ENCODE measurements at places on chromosomes 6 and 20. TPM values are rescaled to one million over a fixed set of nuclear protein-coding genes. Genes with fewer than 3 reads are reported as not detected.

DNA sequence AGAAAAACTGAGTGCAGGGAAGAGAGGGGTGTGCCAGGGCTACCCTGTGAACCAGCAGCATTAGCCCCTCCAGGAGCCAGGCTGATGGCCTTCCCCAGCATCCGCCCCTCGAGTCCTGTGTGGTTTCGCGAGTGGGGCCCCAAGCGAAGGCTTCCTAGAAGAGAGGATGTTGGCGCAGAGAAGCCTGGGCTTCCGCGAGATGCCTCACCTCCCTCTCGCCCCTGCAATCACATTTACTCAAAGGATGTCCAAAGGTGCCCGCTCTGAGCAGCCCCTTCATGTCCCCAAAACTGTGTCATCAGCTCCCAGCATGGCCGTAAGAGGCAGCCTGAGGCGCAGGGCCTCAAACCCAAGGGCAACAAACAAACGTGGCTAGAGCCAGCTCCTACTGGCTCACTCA lies 111.7 kb downstream of the PREX1 start:
- DNase-seq = no peak

Gene TRDN
- not detected for polyA plus RNA-seq

DNA sequence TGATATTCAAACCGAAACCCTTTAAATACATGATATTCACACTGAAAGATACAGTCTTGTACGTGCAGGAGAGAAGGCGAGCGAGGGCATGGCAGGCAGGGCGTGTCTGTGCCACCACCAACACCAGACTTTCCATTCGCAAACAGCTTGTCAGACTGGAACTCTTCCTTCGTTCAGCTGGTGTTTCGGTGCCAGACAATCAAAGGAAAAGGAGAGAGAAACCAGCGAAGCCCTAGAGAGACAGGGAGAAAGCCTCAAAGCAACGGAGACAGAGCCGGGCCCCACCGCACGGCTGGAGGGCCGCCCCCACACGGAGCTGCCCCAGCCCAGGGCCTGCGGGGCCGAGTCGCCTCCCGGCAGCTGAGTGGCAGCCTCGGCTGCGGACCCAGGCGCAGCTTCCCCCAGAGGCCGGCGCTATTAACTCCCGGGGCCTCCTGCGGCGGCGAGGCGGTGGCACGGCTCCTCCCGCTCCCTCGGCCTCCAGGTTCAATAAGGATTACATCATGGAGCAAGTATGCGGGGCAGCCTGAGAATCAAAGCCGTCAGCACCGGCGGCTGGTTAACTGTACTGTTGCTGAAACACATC lies 32.1 kb upstream of the NR2E1 start:
- DNase-seq = peak; percentile 39

DNA sequence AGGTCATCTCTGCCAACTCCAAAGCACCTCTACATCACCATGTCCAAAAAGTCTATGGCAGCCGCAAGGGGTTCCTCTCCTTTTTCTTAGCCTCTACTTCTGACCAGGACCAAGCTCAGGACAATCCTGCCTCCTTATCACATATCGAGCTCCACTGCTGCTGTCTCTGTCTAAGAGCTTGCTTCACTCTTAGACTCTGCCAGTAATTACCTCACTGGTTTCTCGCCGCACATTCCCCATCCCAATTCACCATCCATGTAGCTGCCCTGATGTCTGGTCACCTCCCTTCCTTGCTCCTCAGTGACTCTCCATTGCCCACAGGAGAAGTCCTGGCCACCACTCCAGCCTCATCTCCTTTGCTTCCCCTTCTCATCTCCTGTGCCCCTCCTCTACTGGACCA lies 24.1 kb upstream of the PI16 start:
- no peak for DNase-seq

DNA sequence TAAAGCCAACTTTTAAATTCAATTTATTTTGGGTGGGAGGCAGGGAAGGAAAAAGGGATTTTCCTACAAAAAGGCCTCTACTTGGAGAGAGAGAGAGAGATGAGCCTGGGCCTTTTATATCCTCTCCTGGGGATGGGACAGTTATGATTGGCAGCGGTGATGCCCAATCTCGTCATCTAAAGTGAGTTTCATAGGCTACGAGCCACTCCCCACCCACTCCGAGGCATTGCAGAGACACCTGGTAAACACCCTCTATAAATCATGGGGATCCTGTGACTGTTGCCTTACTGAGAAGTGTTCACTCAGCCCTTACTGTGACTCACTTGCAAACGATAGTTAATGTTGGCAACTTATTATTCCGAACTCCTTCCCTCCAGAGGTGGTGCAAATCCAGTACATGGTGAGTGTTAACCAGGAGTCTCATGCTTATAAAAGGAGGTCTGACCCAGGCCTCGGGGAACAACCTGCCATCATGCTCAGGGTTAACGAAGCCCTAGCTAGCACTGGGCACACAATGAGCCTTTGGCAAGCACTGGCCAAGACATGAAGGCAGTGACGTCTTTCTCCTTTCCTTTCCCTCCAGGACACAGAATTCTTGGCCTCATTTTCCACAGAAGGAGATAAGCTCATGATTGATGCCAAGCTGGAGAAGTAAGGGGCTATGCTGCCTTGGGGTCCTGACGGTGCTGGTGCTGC lies 20.5 kb downstream of the BPIFB4 start:
- DNase-seq = no peak

Gene CMTR1
- polyA plus RNA-seq = 25.1 TPM

GRCh38 chr6:34225551-34225950 lies 11.1 kb upstream of the HMGA1 start:
- no peak for DNase-seq

Gene BPIFA1
- polyA plus RNA-seq = not detected

Gene DEFB132
- not detected for polyA plus RNA-seq

GRCh38 chr6:12403947-12404647 lies 113.9 kb downstream of the EDN1 start:
- DNase-seq = no peak

DNA sequence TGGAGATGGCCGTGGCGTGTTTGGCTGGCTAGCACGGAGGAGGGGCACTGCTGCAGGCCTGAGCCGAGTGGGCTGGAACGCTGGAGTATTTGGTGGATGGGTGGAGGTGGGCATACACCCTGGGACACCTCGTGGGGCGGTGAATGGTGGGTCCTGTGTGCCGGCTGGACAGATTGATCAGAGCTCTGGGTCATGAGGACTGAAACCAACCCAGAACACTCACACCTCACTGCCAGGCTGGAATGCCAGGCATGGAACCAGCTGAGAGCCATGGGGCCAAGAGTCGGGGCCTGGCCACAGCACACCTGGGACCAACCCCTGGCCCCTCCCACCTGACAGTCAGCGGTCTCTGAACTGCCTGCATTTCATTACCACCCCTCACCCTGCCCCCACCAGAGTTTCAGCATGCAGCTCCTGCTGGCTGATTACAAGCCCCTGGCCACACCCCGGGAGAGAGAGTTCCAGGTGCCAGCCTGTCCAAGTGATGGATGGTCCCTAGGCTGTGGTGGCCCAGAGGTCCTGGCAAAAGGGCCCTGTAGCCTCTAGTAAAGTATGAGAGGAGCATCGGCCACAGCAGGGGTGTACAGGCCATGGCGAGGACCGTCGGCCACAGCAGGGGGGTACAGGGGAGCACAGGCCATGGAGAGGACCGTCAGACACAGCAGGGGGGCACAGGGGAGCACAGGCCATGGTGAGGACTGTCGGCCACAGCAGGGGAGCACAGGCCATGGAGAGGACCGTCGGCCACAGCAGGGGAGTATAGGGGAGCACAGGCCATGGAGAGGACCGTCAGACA lies 3.3 kb downstream of the NPBWR2 start:
- no peak for DNase-seq

- DNase-seq = no peak
These were observed 13.5 kb upstream of the CD2AP start for GRCh38 chr6:47464052-47464451.

DNA sequence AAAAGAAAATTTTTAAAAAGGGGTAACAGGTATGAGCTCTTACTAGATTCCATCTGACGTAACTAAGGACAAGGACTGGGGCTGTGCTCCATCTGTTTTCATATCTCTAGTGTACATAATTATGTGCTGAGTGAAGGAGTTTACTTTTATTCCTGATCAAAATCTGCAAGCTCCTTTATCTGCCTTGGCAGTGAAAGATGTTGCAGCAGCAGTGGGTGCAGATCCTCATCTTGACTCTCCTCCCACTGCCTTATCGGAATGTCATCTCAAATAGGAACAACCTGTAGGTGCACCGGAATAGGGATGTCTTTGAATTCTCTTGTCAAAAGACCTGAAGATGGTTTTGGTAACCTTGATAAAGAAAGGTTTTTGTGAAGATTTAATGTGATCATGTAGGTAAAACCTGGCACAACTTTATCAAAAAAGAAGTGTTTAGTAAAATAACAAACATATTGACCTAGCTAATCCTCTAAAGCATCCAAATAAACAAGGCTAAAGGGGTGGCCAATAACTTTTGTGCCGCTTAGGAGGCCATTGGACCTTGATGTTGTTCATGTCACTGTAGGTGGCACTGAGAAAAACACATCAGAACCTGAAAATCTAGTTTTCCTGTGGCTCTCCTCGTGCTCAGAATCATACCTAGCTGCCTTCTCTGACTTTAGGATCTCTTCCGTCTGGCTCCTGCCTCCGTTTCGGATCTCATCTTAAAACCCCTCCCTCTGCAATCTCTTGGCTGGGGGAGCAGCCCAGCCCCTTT lies 19.0 kb upstream of the SLC16A10 start:
- DNase-seq = no peak

DNA sequence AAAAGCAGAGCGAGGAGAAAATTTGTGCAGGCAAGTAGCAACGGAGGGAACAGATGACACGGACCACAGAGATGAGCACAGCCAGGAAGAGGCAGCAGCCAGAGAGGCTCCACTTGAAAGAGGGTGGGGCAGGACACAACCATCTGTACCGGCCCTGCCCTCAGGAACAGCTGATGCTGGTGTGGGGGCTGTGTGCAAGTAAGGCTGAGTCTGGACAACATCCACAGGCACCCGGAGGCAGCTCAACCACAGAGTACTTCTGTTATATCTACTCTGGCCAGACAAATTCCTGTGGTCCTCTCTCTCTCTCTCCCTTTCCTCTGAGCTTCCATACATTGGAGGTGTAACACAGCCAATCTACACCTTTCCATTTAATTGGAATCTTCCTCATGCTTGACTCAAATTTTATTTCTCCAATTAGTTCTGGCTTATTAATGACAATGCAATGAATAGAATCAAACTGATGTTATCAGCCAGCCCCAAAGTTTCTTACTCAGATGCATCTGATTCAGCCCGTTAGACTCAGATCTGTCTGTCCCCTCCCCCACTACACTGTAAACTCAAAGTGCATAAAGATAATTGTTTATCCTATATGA lies 24.9 kb downstream of the KIF13A start:
- DNase-seq = peak; percentile 91

DNA sequence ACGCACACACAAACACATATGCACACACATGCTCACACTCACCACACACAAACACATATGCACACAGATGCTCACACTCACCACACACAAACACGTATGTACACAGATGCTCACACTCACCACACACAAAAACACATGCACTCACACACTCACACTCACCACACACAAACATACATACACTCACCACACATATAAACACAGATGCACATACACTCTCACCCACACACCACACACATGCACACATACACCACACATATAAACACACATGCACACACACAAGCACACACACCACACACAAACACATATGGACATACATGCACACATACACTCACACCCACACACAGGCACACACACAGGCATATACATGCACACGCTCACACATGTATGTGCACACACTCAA lies 112.3 kb downstream of the ERMARD start:
- no peak for DNase-seq

- DNase-seq = no peak
These were observed 220.2 kb upstream of the CEP162 start for GRCh38 chr6:84447651-84448050.

GRCh38 chr20:23294671-23295070 lies 55.9 kb upstream of the NXT1 start:
- no peak for DNase-seq

GRCh38 chr6:77273929-77274328 lies 189.4 kb downstream of the HTR1B start:
- no peak for DNase-seq

Gene BPIFB3
- polyA plus RNA-seq = not detected

- DNase-seq = no peak
These were observed 88.4 kb downstream of the HFE start for GRCh38 chr6:26175428-26176181.

DNA sequence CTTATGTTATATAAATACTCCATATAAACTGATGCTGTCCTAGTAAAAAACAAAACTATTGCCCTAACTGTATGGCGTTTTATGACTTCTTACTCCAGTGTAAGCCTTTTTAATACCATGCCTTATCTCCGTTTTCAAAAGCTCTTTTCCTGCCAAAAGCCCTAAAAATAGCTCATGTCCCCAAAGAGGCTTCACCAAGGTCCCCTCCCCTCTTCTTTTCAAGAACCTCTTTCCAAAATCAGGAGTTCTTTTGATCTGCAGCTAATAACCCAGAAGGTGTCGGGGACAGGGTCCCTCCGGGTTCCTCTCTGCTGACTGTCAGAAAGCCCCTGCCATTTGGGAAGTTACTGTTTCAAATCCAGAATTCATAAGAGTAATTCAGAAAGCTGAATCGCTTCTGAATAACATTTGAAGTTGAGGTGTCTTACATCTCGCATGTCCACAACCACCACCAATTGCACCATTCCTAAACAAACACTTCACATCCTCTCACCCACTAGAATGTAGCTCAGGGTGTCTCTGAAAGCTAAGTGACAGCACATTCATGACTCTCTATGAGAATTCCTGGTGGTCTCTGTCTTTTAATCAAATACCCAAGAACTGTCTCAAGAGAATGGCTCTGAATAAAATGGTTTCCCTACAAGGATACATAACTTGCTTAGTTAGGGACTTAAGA lies 13.3 kb downstream of the TASP1 start:
- no peak for DNase-seq

Gene NKX2-4
- not detected for polyA plus RNA-seq

DNA sequence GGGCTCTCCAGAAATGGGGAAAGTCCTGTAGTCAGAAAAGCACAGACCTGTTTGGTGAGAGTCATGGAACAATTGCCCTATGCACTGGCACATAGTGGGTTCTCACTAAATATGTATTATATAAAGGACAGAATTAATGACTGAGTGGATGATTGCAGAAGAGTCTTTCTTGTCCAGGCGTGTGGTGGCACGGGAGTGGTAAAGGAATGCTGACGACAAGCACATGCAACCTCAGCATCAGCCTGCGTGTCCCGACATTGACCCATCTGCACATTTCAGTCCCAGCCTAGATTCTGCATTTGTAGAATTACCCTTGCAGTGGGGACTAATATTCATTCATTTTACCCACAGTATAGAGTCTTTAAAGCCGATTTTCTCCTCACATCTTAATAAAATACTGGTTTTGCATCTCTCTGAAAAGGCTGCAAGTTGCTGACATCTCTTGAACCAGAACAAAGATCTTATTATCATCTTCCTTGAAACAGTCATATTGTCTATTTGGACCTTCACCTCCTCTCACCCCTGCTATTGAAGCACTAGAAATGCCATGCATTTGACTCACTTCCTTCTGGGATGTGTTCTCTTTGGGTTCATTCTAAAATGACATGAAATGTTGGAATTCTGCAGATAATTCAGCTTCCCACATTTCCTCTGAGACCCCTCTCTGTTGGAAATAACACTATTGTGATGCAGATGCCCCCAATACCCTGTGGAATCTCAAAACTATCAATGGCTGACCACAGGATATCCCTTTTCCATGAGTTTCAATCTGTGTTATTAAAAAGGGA lies 883.6 kb upstream of the FLRT3 start:
- DNase-seq = no peak

GRCh38 chr20:6044115-6044514 lies 9.7 kb downstream of the LRRN4 start:
- no peak for DNase-seq

All from AG04450 (cell line).